ENCODE measurements at places on chromosomes 5 and 9.

GRCh38 chr9:129138476-129139232 is 27.4 kb downstream of the PTPA start:
- no peak for DNase-seq

DNA sequence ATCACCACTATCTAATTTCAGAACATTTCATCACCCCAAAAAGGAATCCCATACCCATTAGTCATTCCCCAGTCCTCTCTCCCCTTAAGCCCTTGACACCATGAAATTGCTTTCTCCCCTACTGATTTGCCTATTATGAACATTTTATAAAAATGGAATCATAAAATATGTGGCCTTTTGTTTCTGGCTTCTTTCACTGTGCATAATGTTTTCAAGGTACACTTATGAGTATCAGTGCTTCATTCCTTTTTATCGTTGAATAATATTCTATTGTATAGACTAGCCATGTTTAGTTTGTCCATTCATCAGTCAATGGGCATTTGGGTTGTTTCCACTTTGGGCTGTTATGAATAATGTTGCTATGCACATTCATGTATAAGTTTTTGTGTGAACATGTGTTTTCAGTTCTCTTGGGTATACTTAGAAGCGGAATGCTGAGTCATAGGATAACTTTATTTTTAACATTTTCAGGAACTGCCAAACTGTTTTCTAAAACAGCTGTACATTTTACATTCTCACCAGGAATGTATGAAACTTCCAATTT is 40.4 kb upstream of the FGF1 start:
- DNase-seq, result no peak

- DNase-seq, result no peak
Measured at GRCh38 chr9:20352591-20352990, 269.7 kb downstream of the MLLT3 start.

- no peak for DNase-seq
Measured at GRCh38 chr5:100575815-100576214, 40.6 kb downstream of the FAM174A start.

DNA sequence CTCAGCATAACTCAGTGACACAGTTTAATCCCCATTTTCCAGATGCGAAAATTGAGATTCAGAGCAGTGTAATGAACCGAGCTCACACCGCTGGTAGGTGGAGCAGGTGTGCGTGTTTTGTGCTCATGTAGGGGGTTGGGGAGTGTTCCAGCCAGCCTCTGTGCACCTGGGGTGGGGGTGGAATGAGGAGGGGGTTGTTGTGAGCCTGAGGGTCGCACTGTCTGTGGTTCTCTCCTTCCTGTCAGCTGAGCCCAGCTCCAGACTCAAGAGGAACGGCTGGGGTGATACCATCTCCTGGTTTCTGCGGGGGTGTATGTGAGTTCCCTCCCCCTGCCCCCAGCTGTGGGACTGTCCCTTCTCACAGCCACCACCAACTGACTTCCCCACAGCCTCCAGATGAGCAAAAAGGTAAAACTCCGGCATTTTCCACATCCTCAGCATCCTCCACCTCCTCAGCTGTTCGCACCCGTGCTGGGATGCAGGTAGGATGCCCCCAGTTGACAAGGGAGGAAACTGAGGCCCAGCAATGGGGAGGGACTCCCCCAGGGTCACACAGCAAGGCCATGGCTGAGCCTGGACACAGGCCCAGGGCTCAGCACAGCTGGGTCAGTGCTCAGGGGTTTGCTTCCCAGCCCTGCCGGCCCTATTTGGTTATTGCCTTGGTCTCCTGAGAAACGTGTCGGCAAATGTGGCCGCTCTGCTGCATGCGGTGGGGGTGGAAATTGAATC is 2.1 kb downstream of the SH2D3C start:
- DNase-seq, result peak; percentile 56

GRCh38 chr9:38371495-38371894 is 21.0 kb upstream of the ALDH1B1 start:
- no peak for DNase-seq

DNA sequence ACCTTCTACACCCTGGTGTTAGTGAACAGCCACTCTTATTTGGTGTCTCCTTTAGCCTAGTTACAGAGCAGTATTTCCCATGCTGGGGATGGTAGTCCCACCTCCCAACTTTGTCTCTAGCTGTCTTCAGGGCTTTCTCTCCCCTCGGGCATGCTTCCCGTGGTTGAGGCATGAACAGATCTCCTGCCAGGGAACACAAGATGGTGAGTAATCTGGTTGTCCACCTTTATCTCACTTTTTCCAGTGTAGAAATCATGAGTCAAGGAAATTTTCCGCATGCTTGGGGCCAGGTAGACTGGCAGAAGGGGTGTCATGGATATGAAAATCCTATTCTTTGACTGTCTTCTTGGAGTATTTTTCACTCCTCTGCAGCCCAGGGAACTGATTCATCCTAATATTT is 532.9 kb downstream of the ANXA1 start:
- no peak for DNase-seq

DNA sequence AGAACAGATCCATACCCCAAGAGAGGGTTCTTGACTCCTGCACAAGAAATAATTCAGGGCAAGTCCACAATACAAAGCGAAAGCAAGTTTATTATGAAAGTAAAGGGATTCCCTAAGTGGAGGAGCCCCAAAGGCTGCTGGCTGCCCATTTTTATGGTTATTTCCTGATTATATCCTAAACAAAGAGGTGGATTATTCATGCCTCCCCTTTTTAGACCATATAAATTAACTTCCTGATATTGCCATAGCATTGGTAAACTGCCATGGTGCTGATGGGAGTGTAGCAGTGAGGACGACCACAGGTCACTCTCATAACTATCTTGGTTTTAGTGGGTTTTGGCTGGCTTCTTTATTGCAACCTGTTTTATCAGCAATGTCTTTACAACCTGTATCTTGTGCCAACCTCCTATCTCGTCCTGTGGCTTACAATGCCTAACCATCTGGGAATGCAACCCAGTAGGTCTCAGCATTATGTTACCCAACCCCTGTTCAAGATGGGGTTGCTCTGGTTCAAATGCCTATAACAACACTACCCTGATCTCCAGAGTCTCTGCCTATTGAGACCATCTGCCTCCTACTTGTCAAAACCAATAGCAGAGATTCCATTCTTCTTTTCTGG is 154.4 kb upstream of the GRAMD2B start:
- no peak for DNase-seq

GRCh38 chr9:89426384-89426961 is 71.4 kb downstream of the SEMA4D start:
- DNase-seq, result no peak

DNA sequence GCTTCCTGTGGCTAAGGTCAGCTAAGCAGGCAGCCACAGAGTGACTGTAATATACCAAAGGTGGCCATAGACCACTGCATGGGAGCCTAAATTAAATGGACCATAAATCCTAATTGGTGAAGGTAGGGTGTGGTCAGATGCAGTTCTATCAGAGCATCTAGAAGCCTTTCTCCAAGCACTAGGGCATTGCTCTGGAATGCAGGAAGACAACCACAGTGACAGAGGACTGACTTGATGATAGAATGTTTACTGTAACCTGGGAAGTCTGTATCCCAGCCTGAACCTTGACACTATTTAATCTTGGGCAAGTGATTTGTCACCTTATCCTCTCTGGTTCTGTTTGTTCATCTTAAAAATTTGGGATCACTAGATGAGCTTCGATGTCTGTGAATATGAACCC is 2.3 kb downstream of the FBXO38 start:
- DNase-seq, result no peak

DNA sequence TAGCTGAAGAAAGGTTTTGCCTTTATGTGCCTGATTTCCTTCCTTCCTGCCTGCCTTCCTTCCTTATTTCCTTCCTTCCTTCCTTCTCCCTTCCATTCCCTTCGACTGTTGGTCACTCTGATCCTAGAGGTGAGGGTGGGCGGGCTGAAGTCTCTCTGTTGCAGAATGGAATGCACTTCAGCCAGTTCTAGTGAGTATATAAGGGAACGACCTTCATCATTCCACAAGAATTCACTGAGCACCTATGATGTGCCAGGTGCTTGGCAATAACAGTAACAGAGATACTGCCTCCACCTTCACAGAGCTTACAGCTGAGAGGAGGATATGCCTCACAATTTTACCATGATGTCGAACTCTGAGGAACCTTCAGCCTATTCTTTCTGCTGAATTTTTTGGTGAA is 8.7 kb upstream of the OR5C1 start:
- DNase-seq, result no peak

DNA sequence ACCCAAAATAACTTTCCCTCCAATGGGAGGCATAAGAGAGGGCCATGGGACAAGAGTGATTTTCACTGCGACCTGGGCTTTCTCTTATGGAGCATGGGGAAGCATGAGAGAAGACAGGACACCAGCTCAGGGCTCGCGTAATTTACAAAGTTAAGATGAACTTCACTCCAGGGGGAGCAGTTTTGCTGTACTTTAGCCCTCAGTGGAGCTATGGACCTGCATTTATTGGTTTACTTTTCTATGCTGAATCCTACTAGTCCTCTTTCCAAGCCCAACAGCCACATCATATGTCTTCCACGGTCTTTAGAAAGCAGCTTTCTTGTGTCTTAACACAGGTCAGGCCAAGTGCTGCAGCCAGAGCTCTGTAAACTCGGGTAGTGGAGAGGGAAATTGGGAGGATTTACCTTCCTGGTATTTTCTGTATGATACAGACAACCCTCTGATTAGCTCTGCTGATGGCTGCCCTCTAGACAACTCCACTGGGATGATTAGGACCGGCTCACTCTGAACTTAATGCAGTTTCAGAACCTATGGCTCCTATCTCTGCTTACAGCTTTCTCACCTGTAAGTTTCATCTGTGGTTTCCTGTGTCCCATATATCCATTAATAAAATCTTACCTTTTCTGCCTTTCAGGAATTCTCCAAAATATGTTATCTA is 581.0 kb upstream of the RORB start:
- no peak for DNase-seq

GRCh38 chr5:1840741-1841521 is 39.7 kb downstream of the NDUFS6 start:
- DNase-seq, result no peak

DNA sequence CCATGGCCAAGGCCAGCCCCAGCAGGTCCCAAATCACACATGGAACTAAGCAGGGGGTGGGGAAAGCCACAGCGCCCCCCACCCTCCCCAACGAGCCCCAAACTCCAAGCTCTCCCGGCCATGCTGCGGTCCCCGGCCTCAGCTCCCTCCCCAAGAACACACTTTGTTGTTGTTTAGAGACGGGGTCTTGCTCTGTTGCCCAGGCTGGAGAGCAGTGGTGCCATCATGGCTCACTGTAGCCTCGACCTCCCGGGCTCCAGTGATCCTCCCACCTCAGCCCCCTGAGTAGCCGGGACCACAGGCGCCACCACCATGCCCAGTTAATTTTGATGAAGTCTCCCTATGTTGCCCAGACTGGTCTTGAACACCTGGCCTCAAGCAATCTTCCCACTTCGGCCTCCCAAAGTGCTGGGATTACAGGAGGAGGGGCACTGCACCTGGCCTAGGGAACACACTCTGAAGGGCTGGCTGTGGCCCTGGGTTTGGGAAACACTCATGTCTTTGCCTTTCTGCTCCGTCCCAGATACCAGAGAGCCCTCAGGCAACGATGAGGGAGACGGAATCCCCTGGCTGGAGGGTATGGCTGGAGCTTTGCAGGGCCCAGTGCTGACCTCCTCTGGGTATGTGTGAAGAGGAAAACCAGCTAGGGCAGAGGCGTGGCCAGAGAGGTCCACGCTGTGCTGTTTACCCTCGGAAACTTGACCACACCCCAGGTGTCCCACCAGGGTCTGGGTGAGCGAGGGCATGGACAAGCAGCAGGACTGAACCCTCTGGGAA is 53.2 kb upstream of the UBAC1 start:
- no peak for DNase-seq

GRCh38 chr5:21121213-21121612 is 1133.2 kb upstream of the CDH18 start:
- no peak for DNase-seq

GRCh38 chr9:5947912-5948311 is 57.2 kb downstream of the MLANA start:
- no peak for DNase-seq

DNA sequence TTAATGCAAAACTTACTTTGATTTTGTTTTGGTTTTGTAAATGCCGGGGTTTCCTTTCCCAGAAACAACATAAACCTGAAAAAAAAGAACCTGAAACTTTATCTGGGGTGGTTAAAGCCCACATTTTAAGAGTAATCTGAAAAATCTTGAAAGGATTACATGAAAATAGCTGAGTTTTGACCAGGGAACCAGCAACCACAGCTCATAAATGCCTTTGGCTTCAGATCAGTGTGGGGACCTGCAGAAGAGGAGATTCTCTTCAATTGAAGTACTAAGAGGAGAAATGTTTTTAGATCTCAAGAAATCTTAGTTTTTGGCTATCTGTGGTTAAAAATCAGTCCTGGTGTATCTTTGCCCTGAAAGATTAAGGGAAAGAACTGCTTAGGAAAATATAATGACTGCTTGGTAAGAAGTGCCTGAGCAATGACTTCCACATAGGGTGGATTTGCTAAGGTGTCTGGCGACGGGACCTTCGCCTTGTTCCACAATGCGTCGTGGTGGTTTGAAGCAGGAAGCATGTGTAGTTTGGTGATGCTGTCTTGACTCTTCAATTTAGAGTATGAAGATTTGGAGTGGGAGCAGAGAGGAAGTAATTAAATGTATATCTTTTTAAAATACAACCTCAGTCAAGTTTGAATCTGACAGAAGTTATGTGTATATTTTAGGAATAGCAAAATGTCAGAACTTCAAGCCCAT is 186.5 kb downstream of the MAN2A1 start:
- DNase-seq, result no peak

DNA sequence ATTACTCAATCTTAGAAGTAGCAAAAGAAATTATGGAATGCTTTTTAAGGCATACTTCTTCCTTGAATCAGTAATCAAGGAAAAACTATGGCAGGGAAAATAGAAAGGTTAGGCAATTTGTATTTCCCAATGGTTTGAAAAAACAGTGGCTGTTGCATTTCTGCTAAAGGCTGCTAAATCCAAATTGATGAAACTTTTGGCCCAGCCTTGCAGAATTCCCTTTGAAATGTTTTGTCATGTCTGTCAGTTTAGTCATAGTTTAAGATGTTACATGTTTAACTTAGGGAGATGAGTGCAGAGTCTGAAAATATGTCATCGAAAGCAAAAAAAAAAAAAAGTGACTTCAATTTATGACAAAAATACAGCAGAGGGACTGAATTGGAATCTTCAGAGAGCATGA is 878.9 kb upstream of the WWC1 start:
- DNase-seq, result no peak

DNA sequence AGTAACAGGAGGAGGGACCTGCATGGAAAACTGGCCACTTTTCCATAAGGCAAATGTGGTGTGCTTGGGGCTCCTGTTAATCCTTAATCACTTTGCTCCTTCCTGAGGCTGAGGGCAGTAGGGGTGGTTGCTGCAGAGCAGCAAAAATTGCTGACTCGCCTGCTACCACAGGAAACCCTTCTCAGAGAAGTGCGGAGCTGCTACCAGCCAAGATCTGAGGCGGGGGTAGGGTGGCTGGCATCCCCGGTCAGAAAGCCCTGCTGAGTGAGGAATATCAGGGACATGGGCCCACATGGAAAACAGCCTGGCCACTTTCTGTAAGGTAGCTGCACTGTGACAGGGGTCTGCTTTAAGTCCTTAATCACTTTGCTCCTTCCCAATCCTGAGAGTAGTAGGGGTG is 192.4 kb upstream of the GHR start:
- DNase-seq, result no peak

- peak; percentile 23 for DNase-seq
Measured at GRCh38 chr5:74575741-74576538, 64.6 kb downstream of the ENC1 start.

- DNase-seq, result no peak
Measured at GRCh38 chr5:91139572-91140200, 243.4 kb downstream of the ARRDC3 start.

GRCh38 chr5:154356020-154356655 is 89.7 kb upstream of the SAP30L start:
- no peak for DNase-seq

GRCh38 chr5:73960426-73960825 is 334.4 kb downstream of the ARHGEF28 start:
- no peak for DNase-seq

All from stimulated activated CD4-positive, alpha-beta T cell treated with anti-CD3 and anti-CD28 coated beads, Interleukin-4, amount 100 ng/mL, for 48 hours (primary cell).